Dermis blood vessel endothelial cell (primary cell): ENCODE measurements at places on chromosomes 2 and 18.

- DNase-seq, result no peak
Measured at GRCh38 chr18:13278062-13278630, 59.6 kb downstream of the LDLRAD4 start.

- DNase-seq, result no peak
Measured at GRCh38 chr2:107028661-107029060, 142.7 kb upstream of the ST6GAL2 start.

DNA sequence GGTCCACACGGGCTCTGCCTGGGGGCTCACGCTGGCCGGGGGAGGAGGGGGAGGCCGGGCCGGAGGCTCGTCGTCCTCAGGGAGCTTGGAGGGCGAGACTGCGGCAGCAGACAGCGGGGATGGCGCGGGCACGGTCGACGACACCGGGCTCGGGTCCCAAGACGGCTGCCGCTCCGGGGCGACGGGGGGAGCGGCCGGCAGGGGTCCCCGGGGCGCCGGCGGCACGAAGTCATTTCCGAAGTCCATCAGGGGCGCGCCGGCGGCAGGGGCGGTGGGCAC lies 491 bp downstream of the RTN4 start:
- no peak for DNase-seq

GRCh38 chr2:169862816-169863215 lies 35.6 kb downstream of the UBR3 start:
- no peak for DNase-seq

DNA sequence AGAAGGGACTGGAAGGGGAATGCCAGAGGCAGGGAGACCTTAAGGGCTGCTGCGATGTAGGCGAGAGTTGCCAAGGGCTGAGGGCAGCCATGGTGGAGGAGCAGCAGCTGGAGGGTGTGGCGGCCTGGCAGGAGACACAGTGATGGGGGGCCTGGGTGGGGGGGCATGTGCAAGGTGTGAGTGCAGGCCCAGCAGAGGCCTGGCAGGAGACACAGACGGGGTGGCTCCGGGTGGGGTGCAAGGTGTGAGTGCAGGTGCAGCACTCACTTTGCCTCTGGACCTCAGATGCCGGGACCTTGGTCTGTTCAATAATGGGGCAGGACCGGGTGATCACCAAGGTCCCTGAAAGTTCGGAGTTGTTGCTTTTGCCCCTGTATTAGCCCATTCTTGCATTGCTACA lies 76.2 kb upstream of the ODC1 start:
- no peak for DNase-seq

DNA sequence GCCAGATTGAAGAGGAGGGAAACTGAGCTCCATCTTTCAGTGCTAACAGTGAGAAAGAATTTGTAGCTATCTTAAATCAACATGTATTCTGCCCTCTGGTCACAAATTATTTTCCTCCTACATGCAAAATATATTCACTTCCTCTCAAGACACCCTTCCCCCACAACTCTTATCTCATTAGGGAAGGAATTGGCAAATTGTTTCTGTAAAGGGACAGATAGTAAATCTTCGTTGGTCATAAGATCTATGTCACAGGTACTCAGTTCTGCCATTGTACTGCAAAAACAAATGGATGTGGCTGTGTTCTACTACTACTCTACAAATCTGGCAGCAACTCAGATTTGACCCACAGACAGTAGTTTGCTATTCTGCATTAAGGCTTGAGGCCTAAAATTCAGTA lies 53.0 kb upstream of the CYP20A1 start:
- DNase-seq, result no peak

DNA sequence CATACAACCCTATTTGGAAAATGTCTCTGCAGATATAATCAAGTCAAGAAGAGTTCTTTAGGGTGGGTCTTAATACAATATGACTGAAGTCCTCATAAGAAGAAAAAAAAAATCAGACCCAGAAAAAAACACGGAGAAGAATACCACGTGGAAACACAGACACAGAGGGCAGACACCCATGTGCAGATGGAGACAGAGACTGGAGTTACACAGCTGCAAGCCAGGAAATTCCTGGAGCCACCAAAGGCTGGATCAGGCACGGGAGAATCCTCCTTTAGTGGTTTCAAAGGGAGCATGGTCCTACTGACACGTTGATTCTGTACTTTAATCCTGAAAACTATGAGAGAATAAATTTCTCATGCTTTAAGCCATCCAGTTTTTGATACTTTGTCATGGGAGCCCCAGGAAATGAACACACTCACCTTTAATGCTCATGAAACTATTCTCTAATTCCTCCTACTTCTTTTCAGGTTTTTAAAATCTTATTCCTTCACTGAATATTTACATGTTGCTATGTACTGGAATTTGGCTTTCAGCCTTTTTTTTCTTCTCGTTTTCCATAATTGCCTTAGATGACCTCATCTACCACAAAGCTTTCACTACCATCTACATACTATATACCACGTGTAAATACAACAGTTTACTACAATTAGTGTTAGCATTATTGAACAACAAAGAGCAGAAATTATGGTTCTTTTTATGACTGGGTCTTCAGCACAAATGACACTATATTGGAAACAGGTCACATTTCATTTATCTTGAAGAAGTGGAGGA lies 529.1 kb downstream of the IRS1 start:
- no peak for DNase-seq
